ENCODE measurements at places on chromosomes 11 and 22.
A peak's percentile ranks its signal among the peaks of the same experiment; 100 is the strongest.

DNA sequence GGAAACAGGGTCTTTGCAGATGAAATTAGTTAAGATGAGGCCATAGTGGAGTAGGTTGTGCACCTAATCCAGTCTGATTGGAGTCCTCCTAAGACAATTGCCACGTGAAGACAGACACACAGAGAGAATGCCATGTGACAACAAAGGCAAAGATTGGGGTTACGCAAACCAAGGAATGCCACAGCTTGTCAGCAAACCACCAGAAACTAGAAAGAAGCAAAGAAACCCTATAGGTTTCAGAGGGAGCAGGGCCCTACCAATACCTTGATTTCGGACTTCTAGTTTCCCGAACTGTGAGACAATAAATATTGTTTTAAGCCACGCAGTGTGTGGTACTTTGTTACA lies 8.2 kb upstream of the LAYN start:
- DNase-seq, result peak; percentile 50

DNA sequence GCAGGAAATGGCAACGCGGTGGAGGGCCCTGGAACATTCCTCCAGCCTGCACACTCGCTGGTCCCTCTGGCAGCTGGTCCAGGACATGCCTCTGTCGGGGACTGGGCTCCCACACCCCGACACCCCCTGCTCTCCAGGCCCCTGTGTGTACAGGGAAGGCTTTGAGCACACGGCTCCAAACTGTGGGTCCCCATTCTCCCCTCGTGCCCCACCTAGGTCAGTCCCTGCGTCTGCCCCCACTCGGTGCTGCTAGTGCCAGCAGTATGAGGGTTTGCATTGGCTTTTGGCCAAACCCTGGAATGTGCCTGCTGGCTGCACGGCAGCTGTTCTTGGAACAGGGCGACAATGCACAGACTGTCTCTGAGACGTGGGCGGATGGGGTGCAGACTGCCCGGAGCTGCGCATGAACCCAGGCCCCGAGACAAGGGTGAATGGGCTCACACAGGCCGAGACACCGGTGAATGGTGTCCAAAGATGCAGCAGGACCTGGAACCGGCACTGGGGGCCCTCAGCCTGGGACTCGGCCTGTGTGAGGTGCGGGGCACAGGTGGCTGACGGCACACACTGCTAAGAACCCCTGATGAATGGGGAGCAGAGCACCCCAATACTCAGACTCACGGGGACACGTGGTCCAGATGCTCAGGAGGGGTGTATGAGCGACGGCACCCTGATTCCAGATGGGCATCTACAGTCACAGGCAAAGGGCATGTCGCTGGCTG lies 7.5 kb upstream of the SYT8 start:
- no peak for DNase-seq

DNA sequence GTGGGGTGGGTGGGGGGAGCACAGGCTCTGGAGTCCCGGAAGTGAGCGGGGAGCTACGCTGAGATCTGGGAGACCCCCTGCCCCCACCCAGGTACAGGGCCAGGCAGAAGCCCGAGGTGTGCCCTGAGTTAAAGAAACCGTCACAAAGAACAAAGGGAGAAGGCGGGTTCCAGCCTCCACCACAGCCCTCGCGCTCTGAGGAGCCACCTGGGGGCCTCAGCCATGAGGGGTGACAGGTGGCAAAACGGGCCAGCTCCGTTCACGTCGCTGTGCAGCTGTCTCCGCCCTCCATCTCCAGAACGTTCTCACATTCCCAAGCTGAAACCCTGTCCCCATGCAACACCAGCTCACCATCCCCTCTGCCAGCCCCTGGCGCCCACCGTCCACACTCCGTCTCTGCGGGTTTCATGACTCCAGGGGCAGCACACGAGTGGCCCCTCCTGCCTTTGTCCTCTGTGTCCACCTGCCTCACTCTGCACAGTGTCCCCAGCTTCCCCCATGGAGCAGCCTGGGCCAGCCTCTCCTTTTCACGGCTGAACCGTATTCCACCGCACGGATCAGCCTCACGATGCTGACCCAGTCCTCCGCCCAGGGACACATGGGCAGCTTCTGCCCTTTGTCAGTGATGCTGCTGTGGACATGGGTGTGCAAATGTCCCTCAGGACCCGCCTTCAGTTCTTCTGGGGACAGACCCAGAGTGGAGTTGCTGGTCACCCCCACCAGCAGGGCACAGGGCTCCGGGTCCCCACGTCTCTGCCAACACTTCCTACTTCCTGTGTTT lies 1.7 kb upstream of the MUC5B start:
- no peak for DNase-seq

- no peak for DNase-seq
These were observed 6.5 kb downstream of the ASCL2 start for GRCh38 chr11:2263724-2264360.

DNA sequence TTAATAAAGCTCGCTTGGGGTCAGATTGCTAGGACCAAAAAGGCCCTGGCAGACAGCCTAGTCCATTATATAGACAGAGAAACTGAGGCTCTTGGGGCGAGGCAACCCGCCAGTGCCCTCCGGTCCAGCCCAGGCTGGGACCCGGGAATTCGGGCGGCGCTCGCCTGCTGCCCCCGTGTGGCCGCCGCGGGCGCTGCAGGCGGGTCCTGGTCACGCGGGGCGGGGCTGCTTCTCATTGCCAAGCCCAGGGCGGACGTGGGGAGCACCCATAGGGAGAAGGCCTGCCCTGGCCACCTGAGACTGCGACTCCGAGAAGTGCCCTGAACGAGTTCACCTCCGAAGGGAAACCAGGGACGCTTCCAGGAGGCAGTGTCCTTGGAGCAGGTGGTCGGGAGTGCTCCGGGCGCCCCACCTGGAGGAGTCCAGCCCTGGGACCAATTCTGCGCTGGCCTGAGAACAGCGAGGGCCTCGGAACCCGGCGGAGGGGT lies 36.0 kb upstream of the CSNK1E start:
- peak; percentile 54 for DNase-seq

- no peak for DNase-seq
These were observed 17.9 kb downstream of the APOL5 start for GRCh38 chr22:35735542-35735941.

DNA sequence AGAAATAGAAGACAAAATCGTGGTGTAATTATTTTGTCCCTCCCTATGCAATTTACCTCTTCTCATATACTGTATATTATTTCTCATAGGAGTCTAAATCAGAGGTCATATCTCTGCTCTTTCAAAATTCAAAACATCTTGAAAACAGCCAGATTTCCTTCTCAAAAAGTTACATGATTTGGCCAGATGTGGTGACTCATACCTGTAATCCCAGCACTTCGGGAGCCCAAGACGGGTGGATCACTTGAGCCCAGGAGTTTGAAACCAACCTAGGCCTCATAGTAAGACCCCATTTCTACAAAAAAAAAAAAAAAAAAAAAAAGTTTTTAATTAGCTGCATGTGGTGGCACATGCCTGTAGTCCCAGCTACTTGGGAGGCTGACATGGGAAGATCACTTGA lies 29.0 kb upstream of the DNAJB7 start:
- DNase-seq, result no peak

DNA sequence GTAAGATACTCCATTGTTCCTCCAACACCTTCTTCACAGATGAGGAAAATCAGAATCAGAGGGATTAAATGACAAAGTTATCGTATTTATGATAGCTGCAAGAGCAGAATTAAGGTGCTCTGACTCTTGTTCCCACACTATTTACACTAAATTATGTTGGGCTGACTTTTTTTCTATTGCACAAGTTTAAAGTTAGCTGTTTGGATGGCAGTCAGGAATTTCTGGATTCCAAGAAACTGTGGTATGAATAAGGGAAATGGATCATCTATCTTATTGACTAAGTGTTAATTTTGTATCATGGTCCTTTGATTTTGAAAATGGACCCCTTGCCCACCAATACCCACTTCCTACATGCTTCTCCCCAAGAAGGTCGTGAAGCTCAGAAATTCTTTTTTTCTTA lies 19.9 kb upstream of the APOA1 start:
- no peak for DNase-seq

- DNase-seq, result no peak
These were observed 5.3 kb downstream of the TUBA8 start for GRCh38 chr22:18115906-18116371.

- DNase-seq, result peak; percentile 85
These were observed 34.6 kb downstream of the NFAM1 start for GRCh38 chr22:42397332-42398249.

DNA sequence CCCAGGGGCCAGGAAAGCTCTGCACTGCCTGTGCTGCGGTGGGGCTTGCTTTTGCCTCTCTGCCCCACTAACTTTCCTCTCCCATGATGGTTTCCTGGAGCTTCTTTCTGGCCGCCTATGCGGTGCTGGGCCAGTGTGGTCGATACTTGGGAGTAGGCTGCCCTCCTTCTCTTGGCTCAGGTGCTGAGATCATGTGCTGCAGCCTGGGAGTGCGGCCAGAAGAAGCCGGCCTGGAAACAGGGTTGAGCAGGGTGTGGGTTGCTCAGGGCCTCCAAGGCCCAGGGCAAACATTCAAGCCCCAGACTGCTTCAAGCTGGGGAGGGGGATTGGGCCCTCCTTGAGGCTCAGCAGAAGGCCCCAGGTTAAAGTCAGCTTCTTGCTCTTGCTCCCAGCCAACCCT lies 125.0 kb downstream of the NTM start:
- DNase-seq, result no peak

- peak; percentile 73 for DNase-seq
These were observed 17.9 kb downstream of the MICAL2 start for GRCh38 chr11:12128301-12128751.

GRCh38 chr11:86934582-86934900 lies 20.7 kb downstream of the FZD4 start:
- DNase-seq, result no peak

GRCh38 chr11:69337211-69337721 lies 43.3 kb downstream of the MYEOV start:
- DNase-seq, result no peak

GRCh38 chr22:35394011-35394312 lies 6.0 kb upstream of the MCM5 start:
- no peak for DNase-seq

DNA sequence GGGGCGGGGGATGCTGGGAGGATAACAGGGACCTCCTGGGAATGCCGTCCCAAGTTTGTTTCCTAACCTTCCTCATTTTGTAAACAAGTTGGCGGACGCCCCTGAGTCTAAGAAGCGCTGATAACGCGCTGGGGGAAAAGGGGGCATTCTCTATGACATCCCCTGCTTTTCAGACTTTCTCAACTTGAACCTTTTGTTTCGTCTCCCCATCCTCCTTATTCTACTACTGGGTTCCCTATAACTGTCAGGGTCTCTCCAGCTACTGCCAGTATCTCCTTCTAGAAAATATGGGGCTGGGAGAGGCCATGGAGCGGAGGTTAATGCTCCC lies 654 bp downstream of the TMEM86A start:
- no peak for DNase-seq

GRCh38 chr11:131465746-131466145 lies 95.3 kb downstream of the NTM start:
- peak; percentile 8 for DNase-seq

DNA sequence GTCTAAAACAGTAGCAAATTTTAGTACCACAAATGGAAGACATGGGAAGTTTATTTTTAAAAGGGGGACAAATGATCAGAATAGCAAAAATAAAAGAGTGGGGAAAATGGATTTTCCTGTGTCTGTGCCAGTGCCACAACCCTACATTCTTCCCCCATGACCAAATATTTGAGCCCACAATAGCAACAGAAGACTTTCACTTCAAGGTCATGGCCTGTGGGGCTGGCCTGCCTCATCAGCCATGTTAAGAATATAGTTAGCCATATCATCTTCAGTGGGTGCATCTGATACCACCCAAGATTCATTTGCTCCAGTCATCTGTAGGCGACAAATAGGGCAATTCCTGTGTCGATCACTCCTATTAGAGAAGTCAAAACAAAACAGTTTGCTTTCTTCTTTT lies 26.3 kb downstream of the RNF141 start:
- DNase-seq, result no peak

DNA sequence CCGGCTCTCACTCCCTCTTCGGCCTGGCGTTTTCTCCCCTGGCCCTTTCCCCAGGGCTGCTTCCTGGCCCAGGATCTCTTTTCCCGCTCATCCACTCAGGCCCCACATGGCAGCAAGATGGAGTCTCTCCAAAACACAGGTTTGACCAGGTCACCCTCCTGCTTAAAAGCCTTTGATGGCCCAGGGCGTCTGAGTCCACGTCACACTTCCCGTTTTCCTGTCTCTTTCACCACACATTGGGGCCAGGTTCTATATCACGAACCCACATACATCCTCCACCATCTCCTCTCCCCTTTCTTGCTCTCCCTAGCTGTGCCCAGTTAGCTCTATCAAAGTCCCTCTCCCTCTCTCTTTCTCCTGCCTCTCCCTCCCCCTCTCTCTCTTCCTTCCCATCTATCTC lies 7.8 kb upstream of the LRRC32 start:
- peak; percentile 59 for DNase-seq

DNA sequence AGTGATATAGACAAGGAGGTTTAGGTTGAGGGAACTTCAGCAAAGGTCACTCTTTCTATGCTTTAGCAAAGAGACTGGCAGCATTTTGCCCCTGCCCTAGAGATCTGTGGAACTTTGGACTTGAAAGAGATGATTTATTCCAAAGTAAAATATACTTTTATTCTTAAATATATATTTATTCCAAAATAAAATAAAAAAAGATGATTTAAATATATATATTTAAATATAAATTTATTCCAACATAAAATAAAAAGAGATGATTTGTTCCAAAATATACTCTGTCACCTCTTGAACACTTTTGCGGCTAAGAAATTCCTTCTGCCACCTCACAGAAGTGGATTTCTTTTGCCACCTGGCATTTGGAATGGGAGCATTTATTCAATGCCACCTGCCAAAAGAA lies 521.3 kb upstream of the CHORDC1 start:
- DNase-seq, result no peak

- DNase-seq, result peak; percentile 67
These were observed 7.7 kb upstream of the DGAT2 start for GRCh38 chr11:75760710-75761493.

- DNase-seq, result no peak
These were observed 9.2 kb upstream of the GAB2 start for GRCh38 chr11:78426845-78427244.

- DNase-seq, result no peak
These were observed 32.7 kb upstream of the CCDC34 start for GRCh38 chr11:27395556-27396258.

DNA sequence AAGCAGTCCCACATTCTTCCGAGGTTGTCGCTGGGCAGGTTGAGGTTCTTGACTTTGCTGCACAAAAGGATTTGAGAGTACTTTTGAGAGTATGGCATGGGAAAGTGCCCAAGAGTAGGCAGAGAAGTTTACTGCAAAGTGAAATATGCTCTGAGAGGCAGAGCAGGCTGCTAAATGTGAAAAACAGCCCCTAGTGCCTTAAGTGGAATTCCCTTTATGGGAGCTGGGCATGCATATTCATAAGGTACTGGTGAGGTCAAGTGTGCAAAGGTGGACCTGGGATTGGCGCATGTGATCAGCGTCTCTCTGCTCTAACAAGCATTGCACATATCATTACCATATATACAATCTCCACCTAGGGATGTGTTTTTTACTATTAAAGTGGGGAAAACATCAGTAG lies 12.0 kb upstream of the APOL4 start:
- DNase-seq, result no peak
